Glomerular endothelial cell (primary cell): ENCODE measurements at places on chromosomes 1 and 21. TPM values are rescaled to one million over a fixed set of nuclear protein-coding genes. Genes with fewer than 3 reads are reported as not detected.

DNA sequence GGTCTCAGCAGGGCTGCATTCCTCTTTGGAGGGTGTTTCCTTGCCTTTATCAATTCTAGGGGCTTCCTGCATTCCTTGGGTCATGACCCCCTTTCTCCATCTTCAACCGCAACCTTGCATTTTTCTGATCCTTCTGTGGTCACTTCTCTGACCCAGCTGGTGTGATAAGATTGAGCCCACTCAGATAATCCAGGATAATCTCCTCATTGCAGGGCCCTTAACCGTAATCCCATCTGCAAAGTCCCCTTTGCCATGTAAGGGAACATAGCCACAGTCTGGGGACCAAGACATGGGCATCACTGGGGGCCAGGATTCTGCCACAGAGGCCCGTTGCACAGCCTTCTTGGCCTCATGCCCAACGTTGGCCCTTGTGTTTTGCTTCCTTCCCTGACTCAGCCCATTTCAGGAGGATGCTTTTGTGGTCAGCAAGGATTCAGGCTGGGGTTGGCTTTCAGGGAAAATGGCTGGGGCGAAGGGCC lies 35.0 kb upstream of the IL19 start:
- DNase-seq: peak; percentile 20

GRCh38 chr1:77398152-77398551 lies 116.3 kb downstream of the AK5 start:
- DNase-seq: no peak

DNA sequence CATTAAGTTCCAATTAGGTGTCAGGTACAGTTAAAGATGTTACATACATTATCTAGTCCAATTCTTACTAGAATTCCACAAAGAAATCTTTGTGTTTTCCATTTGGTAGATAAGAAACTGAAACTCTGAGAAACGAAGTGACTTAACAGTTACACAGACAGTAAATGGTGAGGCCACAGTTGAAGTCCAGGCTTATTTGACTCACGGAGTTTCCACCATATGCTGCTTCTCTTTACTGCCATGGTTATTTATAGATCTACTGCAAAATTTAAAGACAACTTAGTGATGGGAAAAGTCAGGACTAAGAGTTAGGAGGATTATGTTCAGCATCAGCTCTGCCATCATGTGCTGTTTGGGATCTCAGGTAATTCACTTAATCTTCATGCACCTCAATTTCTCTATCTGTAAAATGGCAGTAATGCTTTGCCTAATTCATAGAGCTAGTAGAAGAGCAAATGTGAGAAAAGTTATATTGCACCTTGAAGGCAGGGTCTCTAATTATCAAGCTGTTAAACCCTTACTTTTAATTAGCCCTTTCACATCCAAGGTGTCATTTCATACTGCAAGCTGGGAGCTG lies 26.2 kb upstream of the SAMSN1 start:
- no peak for DNase-seq

GRCh38 chr1:48035371-48036141 lies 38.4 kb upstream of the TRABD2B start:
- DNase-seq: no peak

GRCh38 chr1:62688687-62689085 lies 500 bp upstream of the DOCK7 start:
- DNase-seq: no peak

DNA sequence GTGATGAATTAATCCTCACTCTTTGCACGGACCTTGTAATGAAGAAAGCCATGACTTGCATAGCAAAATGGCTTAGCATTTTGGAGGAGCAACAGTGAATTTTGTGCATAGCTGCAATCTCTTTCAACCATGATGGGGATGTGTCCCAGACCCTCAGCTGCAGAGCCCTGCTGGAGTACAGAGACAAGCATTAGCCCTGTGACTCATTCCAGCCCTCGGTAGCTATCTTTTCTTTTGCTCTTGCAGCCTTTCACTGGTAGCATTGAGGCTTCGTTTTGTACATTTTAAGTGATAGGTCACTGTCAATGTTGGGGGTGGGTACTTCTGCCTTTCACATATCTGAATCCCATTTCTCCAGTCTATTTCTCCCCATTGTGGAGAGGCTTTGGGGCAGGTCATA lies 58.4 kb downstream of the SLC35F3 start:
- DNase-seq: no peak

DNA sequence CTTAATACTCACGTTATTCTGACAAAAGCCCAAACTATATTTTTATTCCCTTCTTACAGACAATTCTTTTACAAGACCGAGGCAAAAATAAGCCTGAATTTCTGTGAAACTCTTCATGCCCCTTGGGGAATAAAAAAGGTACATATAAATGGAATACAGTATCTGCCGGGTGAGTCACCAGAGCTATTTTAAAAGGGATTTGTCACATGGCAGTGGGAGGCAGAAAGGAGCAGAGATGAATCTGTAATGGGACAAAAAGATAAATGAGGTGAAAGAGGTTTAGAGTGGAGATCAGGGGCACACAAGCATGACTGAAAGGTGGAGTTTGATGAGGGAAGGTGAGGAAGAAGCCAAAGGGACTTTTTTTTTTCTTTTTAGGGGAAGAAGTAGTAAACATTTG lies 8.8 kb downstream of the XCL1 start:
- DNase-seq: no peak

SZRD1 gene
- total RNA-seq: 79.8 and 84.2 TPM in 2 replicates
